ENCODE measurements at places on chromosomes 16 and 17.

- DNase-seq, result no peak
These were observed 79.6 kb downstream of the BRIP1 start for GRCh38 chr17:61783556-61784304.

- DNase-seq, result no peak
These were observed at the start of gene TBC1D16 for GRCh38 chr17:80035687-80035936. Gene TBC1D16 (minus strand): TSS chr17:80035872. CDS start chr17:80013547, 22,325 bp downstream.

GRCh38 chr16:228151-228851, 948 bp downstream of the LUC7L start:
- no peak for DNase-seq

DNA sequence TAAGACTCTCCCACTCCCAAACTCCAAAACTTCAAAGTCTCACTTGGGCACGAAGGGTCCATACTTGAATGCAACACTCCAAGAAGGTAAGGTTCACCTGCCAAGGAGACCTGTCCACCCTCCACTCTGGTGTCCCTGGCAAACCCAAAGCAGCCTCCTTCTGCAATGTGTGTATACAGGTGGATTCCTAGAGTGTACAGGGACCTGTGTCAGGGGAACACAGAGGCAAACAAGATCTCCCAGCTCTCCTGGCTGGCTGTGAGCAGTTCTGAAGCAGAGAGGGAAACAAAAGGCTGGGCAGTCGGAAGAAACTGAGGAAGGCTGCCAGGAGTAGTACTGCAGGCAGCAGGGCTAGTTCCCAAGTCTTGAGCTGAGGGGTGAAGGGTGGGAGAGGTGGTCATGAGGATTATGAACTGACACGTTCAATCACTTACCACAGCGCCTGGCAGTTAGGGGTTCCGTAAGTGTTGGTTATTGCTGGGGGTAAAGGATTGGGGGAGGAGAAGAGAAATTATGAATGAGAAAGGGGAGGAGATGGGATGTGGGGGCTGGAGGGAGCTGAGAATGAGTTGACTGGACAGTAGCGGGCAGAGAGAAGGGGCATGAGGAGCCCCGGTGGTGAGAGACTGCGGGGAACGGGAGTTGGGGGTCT, 795 bp downstream of the KCTD13 start:
- peak; percentile 22 for DNase-seq

GRCh38 chr17:17959520-17960361, 12.5 kb downstream of the TOM1L2 start:
- peak; percentile 56 for DNase-seq

- DNase-seq, result peak; percentile 56
These were observed 7.9 kb upstream of the PAM16 start for GRCh38 chr16:4358831-4359561.

DNA sequence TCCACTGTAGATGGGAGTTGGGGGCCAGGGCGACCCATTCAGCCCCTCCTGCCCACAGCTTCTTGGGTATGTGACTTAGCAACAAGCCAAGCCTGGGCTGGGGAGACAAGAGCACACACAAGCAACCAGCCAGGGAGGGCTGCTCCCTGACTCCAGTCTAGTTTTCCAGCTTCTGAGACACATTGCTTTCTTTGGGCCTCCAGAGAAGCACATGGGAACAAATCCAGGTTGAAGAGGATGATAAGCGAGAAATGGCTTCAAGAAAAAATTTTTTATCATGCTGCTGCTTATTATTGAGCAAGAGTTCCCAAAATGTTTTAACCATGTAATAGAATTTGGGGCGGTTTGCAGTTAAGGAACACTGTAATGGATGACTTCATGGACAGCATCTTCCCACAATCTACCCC, 173.7 kb downstream of the SOX9 start:
- no peak for DNase-seq

DNA sequence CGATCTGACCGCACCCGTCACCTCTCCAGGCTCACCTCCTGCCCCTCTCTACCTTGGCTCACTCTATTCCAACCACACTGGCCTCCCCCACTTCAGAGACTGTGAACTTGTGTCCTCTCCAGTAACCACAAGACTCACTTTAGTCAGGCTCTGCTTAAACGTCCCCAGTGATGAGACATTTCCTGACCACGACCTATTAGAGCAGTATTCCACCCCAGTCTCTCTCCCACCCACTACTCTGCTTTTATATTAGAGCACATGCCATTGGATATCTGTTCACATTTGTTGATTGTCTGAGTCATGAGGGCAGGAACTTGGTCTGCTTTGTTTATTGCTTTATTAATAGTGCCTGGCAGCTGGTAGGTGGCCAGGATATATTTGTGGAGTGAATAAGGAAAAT, 20.1 kb downstream of the COX11 start:
- no peak for DNase-seq

DNA sequence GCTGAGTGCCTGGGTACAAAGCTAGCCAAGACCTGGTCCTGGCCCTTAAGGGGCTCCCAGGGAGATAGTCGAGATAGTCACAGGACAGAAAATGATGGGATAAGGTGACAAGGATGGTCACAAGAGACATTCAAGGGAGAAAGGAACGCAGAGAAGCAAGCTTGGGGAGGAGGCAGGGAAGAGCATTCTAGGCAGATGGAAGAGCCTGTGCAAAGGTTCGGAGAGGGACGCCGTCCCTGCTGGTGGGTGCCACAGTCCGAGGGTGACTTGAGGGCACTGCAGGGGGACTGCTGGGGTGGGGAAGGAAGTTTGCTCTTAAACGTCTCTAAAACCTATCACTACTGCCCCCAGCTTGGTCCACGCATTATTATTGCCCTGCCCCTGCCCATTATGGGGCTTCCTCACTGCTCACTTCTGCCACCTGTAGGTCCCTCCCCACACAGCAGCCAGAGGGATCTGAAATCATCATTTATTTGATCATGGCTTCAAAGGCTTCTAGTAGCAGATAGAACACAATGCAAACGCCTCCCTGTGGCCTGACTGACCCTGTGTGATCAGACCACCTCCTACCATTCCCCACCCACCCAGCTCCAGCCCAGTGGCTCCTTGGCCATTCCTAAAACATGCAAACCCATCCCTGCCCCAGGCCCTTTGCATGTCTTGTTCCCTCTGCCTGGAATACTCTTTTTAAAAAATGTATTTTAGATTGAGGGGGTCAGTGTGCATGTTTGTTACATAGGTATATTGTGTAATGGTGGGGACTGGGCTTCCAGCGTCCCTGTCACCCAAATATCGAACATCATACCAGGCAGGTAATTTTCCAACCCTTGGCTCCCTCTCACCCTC, 60.3 kb downstream of the RMI2 start:
- DNase-seq, result peak; percentile 73

GRCh38 chr16:30382111-30382881, at the start of gene SEPTIN1:
Gene SEPTIN1 (minus strand): TSS chr16:30382561. CDS start chr16:30382542, 19 bp downstream.
- DNase-seq, result no peak

DNA sequence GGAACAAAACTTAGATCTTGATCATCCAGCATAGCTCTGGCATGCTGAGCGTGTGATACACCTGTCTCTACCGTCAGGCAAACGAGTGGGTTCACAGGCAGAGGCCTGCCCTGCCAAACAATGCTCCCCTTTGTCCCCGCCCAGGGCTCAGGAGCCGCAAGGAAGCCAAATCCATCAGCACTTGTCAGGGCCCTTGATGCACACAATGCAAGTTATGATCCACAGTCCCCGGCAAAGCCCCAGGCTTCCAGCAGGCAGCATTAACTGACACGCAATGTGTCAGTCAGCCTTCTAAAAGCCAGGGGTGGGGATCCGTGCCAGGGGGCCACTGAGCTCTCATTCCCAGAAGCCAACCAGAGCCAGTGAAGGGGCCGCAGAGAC, 460.9 kb downstream of the SLC39A11 start:
- DNase-seq, result no peak

GRCh38 chr16:4412854-4413253, 3.5 kb downstream of the CORO7 start:
- DNase-seq, result no peak

Data from suppressor macrophage treated with lipopolysaccharide for 4 hours (primary cell).